ENCODE measurements at places on chromosomes 4 and X.

DNA sequence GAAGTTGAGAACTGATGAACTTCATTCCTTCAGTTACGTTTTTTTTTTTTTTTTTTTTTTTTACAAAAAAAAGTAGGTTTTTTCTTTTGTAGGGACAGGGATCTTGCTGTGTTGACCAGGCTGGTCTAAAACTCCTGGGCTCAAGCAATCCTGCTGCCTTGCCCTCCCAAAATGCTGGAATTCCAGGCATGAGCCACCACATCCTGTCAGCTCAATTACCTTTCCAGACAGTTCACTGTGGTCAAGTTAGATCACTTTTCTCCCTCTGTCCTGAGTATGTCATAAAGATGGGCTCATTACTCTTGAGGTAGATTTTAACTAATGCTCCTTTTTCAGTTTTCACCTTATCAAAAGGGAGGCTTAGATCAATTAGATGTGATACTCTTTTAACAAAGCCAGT lies 10.8 kb upstream of the NR3C2 start:
- no peak for DNase-seq

DNA sequence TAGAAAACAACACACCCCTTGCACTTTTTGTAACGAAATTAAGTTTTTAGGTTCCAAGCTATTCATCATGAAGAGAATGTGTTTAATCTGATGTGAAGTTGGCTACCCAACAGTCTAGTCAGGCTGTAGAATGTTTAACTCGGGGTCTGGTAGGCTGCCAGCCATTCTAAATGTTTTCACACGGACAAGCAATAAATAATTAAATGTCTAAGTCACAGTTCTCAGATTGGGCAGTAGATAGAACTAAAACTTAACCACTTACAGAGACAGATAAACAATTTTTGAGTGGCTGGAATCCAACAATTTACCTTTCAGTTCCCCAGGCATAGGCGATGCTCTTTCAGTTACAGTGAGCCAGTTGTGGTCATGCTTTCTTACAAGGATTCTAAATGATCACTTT lies 66.5 kb downstream of the CHIC2 start:
- no peak for DNase-seq

DNA sequence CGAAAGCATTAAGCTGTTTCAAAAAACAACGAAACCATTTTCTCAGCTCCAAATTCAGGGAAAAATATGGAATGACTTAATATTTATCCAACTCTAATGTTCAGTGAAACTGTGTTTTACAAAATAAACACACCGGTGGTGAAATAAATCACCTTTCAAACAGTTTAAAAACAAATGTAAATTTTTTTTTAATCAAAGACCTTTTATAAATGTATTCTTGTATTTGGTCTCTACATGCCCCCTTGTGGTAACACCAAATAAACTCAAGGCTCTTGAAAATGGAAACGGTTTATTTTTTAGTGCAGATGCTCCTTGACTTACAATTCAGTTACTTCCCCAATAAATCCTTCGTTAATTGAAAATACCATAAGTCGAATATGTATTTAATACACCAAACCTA lies 45.8 kb upstream of the ITM2A start:
- DNase-seq = no peak

- no peak for DNase-seq
These were observed 184.9 kb downstream of the FRAS1 start for GRCh38 chr4:78242071-78242470.

DNA sequence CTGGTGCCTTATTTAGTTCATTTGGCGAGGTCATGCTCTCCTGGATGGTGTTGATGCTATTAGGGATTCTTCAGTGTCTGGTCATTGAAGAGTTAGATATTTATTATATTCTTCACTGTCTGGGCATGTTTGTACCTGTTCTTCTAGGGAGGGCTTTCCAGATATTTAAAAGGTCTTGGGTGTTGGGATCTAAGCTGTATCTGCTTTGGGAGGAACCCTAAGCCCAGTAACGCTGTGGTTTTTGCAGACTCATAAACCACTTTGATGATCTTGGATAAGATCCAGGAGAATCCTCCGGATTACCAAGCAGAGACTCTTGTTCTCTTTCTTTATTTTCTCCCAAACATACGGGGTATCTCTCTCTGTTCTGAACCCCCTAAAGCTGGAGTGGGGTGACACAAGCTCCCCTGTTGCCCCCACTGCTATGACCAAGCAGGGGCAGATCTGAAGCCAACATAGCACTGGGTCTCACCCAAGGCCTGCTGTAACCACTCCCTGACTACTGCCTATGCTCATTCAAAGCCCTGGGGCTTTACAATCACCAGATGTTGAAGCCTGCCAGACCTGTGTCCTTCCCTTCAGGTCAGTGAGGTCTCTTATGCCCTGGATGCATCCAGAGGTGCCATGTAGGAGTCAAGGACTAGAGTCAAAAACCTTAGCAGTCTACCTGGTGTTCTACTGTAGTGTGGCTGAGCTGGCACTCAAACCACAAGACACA lies 187.6 kb downstream of the GUCY2F start:
- no peak for DNase-seq

- no peak for DNase-seq
These were observed 66.9 kb upstream of the PHOX2B start for GRCh38 chr4:41815473-41815872.

DNA sequence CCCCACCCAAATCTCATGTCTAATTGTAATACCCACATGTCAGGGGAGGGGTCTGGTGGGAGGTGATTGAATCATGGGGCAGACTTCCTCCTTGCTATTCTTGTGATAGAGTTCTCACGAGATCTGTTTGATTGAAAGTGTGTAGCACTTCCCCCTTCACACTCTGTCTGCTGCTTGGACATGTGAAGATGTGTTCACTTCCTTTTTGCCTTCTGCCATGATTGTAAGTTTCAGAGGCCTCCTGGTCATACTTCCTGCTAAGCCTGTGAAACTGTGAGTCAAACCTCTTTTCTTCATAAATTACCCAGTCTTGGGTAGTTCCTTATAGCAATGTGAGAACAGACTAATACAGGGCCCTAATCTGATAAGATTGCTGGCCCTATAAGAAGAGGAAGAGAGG lies 1514.8 kb downstream of the RPA4 start:
- DNase-seq = no peak

DNA sequence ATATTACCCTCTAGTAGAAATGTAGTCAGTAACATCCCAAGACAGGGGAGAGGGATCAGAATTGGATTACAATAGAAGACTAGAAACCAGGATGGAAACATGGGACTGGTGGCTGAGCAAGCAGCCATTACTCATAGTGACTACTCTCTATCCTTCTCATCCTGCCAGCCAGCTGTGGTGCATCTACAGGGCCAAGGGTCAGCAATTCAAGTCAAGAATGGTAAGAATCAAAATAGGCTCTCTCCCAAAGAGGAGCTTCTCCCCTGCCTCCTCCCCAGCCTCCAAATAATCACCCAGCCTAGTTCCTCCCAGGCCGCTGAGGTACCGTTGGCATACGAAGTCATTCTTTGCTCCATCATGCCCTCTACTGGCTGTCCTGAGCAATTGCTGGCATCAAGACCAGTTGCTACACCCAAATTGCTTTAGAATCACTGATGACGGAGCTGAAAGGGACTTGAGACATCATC lies 19.4 kb downstream of the AWAT2 start:
- no peak for DNase-seq

Measured in AG04450 (cell line).